ENCODE measurements at places on chromosomes 7 and 10. TPM values are rescaled to one million over a fixed set of nuclear protein-coding genes. Genes with fewer than 3 reads are reported as not detected.

Gene UCN3
- total RNA-seq, result not detected

Gene ASB10
- not detected for total RNA-seq

Gene SFRP5
- not detected for total RNA-seq

Gene SGMS1
- 61.2 TPM for total RNA-seq

Gene KCNMA1
- 40.1 TPM for total RNA-seq

Gene LRRD1
- 0.41 TPM for total RNA-seq

Gene AGFG2
- total RNA-seq, result 19.3 TPM

Gene DDC
- total RNA-seq, result not detected

Gene C10orf67
- not detected for total RNA-seq

Gene ACTR3C
- total RNA-seq, result not detected

Gene TAS2R3
- total RNA-seq, result 1.2 TPM

Gene MUC12
- not detected for total RNA-seq

Gene ASL
- total RNA-seq, result 45.8 TPM

Gene MCM10
- total RNA-seq, result not detected

Gene KLF14
- total RNA-seq, result not detected

Gene SRRM3
- 1.3 TPM for total RNA-seq

Gene CYP3A4
- total RNA-seq, result not detected

Gene PAX4
- total RNA-seq, result not detected

Gene TIMM23
- total RNA-seq, result 54.1 TPM

Gene HOGA1
- total RNA-seq, result 0.08 TPM

Gene FEZF1
- not detected for total RNA-seq

Gene PRR15
- 2.4 TPM for total RNA-seq

Gene MEOX2
- total RNA-seq, result 13.0 TPM

Gene AGAP5
- 2.9 TPM for total RNA-seq

Gene UBE2D4
- total RNA-seq, result 32.3 TPM

Gene CDNF
- 1.2 TPM for total RNA-seq

Gene CALML3
- not detected for total RNA-seq

Gene NPC1L1
- total RNA-seq, result not detected

Gene IFIT3
- total RNA-seq, result 88.3 TPM
